ENCODE measurements at places on chromosomes 16 and 17.

GRCh38 chr17:44258811-44259351 is 9.1 kb downstream of the SLC4A1 start:
- DNase-seq = no peak

- DNase-seq = no peak
Observed at GRCh38 chr17:31508288-31509094, 117.0 kb downstream of the RAB11FIP4 start.

DNA sequence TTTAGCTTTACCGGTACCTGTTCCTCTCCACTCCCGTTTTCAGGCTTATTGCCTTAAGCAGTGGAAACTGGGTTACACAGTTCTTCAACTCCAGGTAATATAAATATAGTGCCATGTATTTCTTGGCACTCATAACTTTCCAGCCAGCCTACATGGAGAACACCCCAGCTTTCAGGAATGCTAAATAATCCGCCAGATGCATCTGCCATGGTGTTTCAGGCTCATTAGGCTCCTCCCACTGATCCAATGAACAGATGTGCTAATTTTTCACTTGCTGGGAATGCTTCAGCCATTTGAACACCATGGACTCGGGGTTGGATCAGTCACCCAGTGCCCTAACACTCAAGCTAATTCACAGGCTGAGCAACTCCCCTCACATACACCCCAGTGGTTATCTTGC is 4.6 kb downstream of the ANKFN1 start:
- no peak for DNase-seq

DNA sequence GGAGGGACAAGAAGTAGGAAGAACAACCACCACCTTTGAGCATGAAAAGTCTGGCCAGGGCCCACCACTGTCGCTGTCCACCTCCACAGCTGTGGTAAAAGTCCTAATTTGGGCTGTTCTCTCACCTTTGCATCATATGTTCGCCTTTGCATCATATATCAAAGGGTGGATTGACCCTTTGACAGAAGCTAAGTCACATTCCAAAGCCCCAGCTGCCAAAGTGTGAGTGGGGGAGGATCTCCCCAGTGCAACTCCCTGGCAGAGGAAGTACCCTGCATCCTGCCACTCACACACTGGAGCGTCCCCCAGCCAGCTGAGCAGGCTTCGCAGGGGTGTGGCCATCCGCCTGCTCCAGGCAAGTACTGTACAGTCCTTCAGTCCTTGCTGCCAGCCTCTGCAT is 12.7 kb upstream of the SPECC1 start:
- peak; percentile 24 for DNase-seq

- DNase-seq = peak; percentile 80
Observed at GRCh38 chr17:79400989-79401703, 209.7 kb downstream of the RBFOX3 start.

Data from femur (tissue), 1 donor.